Stimulated activated naive CD8-positive, alpha-beta T cell treated with anti-CD3 and anti-CD28 coated beads, Interleukin-15, amount 100 ng/mL, for 72 hours (primary cell): ENCODE measurements at places on chromosomes 3 and 15.
A peak's percentile ranks its signal among the peaks of the same experiment; 100 is the strongest.

DNA sequence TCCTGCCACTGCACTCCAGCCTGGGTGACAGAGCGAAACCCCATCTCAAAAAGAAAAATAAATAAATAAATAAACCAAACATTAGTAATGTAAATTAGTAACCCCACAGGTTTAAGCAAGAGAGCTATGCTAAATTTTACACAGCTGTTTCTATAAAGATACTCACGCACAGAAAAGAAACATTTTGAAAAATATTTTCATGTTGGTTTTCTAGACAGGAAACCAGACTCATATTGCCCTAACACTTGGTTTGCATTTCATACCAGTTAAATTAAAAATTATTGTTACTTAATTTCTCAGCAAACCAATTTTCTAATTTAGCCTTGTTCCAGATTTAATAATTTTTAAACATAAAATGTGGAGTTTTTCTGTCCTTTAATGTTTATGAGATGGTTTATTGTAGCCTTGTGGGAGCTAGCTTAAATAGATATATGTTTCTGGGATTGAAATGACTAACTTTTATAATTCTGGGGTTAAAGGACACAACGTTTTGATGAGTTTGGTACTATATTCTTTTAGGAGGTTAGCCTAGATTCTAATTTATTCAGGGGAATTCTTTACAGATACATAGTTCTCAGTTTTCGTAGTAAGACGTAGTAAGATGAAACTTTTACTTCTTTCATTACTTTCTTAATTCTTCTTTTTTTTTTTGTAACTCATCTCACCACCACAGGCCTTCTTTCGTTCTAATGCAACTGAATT, 42.6 kb upstream of the SLC4A7 start:
- DNase-seq, result no peak

DNA sequence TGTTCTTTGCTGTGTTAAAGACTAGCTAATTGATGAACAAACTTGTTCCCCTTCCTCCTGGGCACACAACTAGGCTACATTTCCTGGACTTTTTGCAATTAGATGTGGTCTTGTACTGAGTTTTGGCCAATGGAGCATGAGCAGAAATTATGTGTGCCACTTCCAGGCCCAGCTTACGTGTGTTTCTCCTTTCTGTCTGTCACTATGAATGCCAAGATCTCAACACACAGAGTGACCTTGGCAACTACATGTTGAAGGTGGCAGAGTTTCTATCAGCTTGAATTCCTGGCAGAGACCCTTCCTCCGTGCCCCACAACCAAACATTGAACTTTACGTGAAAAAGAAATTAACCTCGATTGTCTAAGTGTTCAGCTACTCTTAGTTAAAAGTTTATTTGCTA, 81.7 kb upstream of the PIAS1 start:
- no peak for DNase-seq

GRCh38 chr3:45066109-45066801, 40.2 kb downstream of the CLEC3B start:
- DNase-seq, result no peak

DNA sequence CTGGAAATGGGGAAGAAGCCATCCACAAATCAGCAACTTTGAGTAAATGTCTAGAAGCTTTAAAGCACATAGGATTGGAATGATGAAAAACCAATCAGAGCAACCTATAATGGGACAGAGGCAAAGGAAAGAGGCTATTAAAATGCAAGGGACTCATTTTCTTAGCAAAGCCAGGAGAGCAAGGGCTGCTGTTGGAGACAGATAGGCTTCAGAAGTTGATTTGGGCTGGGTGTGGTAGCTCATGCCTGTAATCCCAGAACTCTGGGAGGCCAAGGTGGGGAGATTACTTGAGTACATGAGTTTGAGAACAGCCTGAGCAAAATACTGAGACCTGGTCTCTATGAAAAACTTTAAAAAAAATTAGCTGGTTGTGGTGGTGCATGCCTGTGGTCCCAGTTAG, 16.1 kb downstream of the ERICH6 start:
- DNase-seq, result no peak

DNA sequence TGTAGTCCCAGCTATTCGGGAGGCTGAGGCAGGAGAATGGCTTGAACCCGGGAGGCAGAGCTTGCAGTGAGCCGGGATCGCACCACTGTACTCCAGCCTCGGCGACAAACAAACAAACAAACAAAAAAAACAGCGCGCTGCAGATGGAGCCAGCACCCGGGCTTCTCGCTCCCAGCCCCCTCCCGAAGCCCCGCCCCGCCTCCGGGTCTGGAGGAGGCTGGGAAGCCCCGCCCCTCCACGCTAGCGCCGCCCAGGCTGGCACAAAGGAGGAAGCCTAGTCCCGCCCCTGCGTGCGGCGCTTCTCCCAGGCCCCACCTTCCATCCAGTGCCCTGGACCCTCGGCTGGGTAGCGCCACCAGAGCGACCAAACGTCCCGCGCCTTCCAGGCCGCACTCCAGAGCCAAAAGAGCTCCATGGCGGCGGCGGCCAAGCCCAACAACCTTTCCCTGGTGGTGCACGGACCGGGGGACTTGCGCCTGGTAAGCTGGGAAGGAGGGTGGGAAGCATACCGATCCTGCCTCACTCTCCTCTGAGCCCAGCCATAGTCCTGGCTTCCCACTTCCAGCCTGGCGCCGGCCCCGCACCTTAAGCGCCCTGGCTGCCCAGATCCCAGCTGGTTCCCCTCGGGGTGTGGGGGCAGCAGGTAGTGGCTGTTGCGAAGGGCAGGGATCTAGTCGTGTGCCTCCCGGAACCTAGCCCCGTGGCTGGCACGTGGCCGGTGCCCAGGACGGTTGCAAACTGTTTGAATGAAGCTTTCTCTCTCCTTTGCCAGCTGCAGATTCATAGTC, at the start of gene SORD:
Gene SORD, plus strand, starts transcription at position 325 of the 788 bp plus-strand sequence. Its CDS starts 89 bp downstream, at position 414.
- DNase-seq, result peak; percentile 86

- DNase-seq, result no peak
Observed at GRCh38 chr15:70152070-70152480, 54.4 kb upstream of the TLE3 start.

DNA sequence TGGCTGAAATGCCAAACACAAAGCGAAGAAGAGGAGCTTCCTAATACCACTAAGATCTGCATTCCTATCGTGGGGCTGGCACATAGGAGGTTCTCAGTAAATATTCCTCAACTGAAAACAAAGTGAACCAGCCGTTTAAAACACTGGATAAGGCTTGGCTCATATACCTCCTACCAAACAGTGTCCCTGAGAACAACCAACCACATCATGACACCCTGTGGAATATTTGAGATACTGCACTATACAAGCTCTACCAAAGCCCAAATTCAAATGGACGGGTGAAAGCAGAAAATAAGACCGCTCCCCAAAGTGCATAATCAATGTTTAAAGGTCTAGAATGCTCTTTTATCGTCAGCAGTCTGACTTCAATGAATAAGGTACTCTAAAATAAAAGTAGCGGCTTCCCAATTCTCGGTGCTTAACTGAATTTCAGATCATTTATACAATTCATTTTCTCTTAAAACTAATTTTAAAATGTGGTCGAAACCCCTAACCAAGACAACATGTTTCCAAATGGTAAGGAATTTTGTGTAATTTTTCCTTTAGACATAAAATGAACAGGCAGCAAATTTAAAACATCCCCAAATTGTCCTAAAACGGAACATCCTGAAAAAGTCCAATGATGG, 425.8 kb downstream of the ERC2 start:
- no peak for DNase-seq

GRCh38 chr3:196886144-196886543, 18.4 kb downstream of the SENP5 start:
- DNase-seq, result no peak

- DNase-seq, result no peak
Observed at GRCh38 chr15:88231909-88232644, 24.5 kb downstream of the NTRK3 start.

GRCh38 chr3:119817583-119818363, 35.9 kb downstream of the NR1I2 start:
- no peak for DNase-seq

- no peak for DNase-seq
Observed at GRCh38 chr3:57559526-57559925, 3.5 kb downstream of the PDE12 start.

DNA sequence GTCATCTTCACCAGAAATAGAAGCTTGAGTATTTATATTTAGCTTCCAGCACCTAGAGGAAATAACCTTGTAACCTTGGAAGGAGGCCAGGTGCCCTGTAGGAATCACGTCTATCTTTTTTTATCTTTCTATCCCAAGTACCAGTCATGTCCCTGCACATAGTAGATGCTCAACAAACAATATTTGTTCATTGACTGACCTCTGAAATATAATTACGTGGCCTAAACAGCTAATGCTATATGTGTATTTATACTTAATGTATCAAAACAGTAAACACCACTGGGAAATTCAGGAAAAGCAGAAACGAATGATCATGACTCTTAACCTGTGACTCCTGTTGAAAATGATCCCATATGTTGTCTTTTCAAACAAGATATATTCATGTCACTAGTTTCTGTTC, 97.9 kb upstream of the ADAMTSL3 start:
- no peak for DNase-seq

DNA sequence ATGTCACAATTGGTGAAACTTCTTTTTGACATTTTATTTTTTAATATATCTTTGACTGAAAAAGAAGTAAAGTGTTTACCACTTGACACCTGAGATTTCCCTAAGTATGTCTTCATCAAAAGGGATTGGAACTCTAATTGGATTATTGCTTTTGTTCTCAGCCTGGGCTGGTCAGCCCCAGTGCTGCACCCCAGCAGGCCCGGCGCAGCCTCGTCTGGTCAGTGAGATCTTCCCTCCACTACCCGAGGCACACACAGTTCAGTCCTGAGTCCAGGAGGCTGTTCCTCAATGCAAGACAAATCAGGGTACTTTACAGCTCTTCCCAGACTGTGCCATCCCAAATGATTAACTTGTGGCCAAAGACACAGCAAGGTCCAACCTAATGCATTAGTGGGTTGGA, 146.9 kb upstream of the SEMA6D start:
- no peak for DNase-seq

- no peak for DNase-seq
Observed at GRCh38 chr15:93348711-93349545, 259.9 kb upstream of the RGMA start.

DNA sequence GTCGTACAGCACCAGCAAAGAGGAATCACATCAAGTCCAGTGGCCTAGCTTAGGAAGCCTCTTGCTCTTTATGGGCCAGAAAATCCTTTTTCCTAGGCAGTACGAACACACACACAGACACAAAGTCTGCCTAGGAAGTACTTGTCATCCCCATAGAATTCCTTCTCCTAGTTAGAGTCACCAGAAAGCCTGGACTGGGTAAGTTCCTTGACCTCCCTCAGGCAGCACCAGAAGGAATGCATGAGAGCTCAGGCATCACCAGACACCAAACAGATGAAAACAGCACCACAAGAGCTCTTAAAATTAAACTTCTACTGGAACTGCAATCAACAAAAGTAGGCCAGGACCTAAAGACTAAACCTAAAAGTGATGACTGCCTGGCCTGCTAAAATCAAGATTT, 192.9 kb upstream of the CCDC54 start:
- DNase-seq, result no peak

DNA sequence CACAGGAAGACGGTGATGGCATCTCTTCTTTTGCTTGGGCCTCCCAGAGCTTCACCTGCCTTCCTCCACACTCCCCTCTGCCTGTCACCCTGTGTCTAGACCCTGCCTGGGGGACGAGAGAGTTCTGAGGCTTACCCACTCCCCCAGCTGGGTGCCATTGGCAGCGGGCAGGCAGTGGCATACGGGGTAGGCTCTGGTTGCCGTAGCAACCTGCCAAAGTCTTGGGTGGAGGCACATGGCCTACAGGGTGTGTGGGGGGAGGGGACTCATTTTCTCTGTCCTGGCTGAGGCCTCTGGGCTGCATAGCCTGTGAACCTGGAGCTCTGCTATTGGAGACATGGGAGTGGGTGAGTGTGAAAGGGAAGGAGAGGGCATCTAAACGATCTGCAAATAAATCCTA, 4.4 kb downstream of the INSYN1 start:
- DNase-seq, result no peak

- no peak for DNase-seq
Observed at GRCh38 chr3:64584179-64584578, 103.6 kb downstream of the ADAMTS9 start.

- no peak for DNase-seq
Observed at GRCh38 chr3:177186306-177186705, 11.0 kb downstream of the TBL1XR1 start.

DNA sequence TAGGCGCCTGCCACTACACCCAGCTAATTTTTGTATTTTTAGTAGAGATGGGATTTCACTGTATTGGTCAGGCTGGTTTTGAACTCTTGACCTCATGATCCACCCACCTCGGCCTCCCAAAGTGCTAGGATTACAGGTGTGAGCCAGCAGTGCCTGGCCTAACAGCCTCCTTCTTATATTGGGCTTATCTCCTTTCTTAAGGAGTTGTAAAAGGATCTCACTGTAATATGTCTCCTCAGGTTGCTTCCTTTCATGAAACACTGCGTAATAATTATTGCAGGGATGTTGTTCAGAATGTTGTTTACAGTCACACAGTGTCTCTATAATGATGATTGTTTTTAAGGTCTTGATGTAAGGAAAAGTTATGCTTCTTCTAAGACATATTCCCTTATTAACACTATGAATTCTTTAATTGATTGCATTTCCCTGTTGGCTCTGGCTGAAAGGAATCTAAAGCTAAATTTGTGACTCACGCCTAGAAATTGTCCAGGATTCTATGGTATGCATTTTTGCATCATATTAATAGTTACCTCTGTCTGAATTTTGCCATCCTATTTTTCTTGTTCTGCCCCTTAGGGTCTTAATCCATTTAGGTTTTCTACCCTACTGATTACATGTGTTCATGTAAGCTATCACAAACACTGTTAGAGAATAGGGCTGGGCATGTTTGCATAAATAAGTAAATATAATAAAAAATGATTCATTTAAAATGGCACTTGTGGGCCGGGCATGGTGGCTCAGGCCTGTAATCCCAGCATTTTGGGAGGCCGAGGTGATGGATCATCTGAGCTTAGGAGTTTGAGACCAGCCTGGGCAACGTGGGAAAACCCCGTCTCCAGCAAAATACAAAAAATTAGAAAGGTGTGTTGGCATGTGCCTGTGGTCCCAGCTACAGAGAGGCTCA, 24.5 kb upstream of the RNF111 start:
- no peak for DNase-seq

DNA sequence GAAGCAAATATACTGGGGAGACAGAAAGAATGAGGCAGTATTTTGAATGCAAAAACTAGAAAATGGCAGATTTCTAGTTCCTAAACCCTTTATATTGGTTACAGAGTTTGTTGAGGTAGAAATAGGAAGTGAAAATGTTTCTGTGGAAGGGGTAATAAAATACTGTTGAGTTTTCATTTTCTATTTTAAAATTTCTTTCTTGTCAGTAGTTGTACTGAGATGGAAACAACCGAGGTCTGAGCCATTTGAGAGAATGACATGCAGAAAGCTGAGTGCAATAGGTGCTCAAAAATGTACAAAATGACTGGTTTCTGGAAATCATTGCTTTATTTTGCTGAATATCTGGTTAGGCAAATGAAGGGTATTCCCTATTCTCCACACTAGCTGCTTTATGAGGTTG, 361.4 kb downstream of the CHL1 start:
- no peak for DNase-seq

- DNase-seq, result no peak
Observed at GRCh38 chr15:83430441-83430840, 16.7 kb upstream of the SH3GL3 start.

GRCh38 chr3:186823386-186823785, 17.1 kb upstream of the RFC4 start:
- DNase-seq, result no peak
